ENCODE measurements at places on chromosomes 2 and 18.
A peak's percentile ranks its signal among the peaks of the same experiment; 100 is the strongest.

DNA sequence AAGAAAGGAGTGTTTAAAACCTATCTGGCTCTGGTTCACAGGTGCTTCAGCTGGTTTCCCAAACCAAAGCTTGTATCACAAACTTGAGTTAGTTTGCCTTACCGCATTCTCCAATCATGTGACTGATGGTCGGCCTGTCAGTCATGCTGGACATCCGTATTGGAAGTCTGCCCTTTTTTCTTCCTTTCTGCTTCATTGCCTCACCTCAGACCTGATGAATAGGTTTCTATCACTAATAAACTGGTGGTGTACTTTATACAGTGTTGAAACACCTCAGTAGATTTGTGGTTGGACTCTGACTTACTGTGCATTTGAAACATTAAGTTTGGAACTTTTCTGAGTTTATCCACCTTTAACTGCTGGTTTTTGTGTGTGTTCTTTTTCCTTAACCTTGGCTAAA lies 84.1 kb downstream of the R3HDM1 start:
- no peak for DNase-seq

DNA sequence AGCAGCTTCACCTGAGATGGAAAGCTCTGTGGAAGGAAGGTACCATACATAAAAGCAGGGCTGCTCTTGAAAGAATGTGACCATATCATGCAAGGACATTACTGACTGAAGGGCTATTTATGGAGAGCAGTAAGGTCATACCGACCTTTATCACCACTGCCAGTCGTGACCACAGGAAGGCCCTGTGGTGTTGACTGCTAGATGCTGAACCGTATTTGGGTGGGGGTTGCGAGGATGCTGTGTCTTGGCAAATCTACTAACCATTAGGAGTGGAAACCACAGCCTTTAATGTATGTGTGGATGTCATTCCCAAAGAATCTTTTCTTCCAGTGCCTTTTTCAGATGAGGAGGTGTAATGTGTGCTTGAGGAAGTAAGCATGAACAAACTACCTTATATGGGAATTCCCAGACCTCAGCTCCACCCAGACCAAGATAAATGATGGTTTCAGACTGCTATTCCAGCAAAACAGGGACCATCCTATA lies 60.8 kb downstream of the LIMS1 start:
- DNase-seq, result peak; percentile 98

DNA sequence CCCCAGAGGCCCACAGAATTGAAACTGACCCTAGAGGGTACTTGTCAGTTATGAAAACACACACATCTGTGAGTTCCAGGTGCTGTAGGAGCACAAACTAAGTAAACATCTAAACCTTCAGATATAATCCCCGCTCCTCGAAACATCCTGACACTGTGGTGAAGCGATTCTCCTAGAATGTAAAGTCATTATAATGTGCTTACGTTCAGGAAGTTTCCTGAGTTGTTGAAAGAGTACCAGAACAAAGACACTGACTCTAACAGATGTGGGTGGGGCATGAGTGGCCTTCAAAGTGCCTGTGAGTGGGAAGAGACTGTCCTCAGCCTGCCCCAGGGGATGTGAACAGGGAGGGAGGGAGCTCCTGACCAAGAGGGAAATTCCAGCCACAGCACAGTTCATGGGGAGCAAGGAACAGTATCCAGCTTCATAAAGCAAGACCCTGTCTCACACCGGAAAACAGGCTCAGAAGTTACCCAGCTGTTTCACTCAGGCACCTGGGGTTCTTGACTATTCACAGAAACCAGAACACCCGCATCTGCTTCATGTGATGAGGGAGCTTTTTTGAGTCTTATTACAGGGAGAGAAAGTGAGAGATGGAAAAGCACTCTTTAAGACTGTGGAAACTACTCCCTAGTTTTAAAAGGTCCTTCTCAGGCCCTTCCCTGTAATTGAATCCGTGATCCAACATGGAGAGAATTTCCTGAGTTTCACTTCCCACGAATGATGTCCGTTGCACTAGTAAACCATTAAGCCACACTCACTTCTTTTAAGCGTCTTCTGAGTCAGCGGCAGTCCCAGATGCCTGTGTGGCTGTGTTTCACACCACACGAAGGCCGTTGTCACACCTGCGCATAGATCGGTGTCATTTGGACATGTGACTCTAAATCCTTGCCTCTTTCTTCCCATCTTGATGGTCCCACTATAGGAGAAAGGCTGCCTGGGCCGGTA lies 88.6 kb upstream of the EML6 start:
- no peak for DNase-seq

DNA sequence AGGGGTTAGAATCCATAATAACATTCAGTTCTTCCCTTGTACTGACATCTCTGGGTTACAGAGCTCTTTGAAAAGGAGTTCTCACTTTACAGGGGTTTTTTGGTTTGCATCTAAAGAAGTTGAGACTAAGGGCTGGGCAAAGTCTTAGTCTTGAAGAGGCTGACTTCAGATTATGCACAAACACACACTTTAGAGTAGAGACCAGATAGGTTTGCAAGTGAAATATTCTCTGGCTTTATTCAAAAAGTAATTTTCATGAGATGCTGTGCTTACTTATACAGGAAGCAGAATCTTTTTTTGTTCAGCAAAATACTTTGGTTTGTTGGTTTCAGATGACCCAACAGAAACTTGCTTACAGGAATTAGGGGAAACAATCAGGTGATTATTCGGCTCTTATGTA lies 410.9 kb upstream of the LRRTM1 start:
- no peak for DNase-seq

DNA sequence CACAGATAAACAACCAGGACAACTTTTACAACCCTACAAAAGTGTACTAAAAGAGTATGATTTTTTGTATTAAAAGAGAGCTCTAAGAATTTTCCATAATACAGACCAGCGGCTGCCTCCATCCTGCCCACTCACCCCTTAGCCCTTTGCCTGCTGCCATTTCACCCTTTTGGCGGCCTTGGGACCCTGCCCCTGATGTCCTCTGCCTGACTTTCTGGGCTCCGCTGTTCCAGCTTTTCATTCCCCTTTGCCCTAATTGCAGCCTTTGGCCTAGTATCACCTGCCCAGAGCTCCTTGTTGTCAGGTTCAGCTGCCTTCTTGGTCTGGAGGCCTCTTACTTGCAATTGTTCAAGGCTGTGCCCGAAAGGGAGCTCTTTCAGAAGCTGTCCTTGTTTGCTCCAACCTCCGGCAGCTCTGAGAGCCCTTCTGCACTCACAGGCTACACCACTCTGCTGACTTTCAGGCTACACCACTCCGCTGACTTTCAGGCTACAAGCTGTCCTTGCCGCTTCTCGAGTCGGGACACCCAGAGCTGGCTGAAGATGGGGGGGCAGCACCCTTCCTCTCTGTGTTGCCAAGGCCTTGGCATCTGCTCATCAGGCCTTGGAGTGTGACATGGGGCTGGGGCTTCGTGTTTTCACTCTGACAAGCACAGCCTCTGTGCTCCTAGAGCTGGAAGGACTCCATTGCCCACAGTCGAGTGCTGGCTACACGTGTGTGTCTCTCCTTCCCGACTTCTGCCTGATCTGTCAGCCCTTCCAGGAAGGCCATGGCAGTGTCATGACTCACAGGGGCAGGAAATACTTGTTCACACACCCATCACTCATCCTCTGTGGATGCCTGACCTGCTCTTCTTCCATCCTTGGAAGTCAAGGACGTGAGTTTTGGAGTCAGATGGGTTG lies 43.1 kb upstream of the HDAC4 start:
- DNase-seq, result peak; percentile 22

GRCh38 chr2:149070681-149071320 lies 32.3 kb downstream of the LYPD6B start:
- no peak for DNase-seq

GRCh38 chr2:190063624-190064023 lies 1.1 kb upstream of the MSTN start:
- DNase-seq, result no peak

- peak; percentile 96 for DNase-seq
These were observed 62.9 kb downstream of the ZNF521 start for GRCh38 chr18:25289001-25289631.

DNA sequence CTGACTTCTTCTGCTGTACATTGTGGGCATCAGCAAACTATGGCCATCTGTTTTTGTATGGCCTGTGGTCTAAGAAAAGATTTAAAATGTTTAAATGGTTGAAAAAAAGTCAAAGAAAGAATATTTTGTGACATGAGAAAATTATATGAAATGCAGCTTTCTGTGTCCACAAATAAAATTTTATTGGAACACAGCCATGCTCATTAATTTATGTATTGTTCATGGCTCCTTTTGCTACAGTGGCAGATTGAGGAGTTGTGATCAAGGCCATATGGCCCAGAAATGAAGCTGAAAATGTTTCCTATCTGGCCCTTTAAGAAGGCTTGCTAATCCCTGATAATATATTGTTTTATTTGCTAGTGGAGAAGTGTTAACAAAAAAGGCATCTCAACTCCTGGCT lies 162.0 kb downstream of the SLC4A3 start:
- no peak for DNase-seq

GRCh38 chr2:222301053-222301795 lies 2.4 kb upstream of the PAX3 start:
- no peak for DNase-seq

DNA sequence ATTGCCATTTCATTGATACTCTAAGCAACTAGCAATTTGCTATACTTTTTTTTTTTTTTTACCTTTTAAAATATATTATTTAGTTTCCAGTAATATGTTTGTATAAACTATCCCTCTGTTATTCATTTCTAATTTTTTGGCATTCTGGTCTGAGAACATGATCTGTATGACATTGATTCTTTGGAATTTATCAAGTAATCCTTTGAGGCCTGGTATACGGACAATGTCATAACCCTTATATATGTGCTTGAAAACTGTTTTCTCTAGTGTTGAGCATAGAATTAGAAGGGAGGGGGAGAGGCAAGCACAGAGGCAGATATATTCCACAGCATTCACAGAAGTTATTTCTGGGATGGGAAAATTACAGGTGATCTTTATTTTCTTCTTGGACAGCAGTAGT lies 48.2 kb upstream of the POLE4 start:
- DNase-seq, result no peak

DNA sequence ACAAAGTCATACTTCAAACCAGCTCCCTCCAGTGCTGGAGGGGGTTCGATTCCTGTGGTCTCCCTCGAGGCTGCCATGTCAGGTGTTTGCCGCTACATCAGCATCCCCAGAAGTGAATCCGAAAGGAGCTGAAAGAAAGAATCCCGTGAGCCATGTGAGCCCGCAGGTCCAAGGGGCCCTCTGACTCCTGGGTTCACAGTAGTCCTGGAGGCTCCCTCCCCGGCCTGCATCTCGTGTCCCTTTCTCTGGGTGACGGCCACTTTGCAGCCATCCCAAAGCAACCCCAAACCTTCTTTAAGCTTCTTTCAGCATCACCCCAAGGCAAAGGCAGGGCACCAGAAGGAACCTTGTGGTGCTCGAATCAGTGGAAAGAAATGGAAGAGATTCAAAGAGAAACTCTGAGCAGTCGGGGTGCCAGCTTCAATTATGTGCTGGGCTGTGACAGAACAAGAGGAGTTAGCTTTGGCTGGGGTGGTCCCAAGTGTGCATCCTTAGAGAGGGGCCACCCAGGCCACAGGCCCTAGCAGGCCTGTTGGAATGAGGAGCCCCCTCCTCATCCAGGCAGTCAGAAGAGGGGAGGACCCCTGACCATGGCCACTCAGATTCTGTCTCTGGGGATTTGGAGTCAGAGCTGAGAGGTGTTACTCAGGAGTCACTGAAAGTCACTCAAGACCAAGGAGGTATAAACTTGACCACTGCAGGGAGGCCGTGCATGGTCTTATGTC lies 59.7 kb downstream of the CIB4 start:
- no peak for DNase-seq

DNA sequence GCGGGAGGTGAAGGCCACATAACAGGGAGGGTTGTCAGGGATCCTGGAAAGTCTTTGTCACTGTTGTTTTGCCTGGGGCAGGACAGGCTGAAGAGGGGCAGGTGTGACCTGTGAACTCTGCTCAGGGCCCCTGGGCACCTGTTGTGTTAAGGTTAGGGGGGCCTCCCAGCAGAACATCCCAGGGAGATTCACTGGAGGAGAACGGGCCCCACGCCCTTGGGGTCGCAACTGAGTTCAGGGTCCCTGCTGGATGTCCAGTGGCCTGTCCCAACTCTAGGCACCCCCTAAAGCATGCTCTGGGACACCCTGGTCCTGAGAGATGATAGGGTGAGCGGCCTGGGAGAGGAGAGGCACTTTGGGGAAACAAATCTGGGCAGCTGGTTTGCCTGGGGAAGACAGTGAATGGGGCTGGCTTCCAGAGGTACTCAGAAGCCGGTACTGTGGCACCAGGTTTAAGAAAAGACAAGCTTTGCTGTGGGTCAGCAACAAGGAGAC lies 22.9 kb downstream of the GPR35 start:
- no peak for DNase-seq

DNA sequence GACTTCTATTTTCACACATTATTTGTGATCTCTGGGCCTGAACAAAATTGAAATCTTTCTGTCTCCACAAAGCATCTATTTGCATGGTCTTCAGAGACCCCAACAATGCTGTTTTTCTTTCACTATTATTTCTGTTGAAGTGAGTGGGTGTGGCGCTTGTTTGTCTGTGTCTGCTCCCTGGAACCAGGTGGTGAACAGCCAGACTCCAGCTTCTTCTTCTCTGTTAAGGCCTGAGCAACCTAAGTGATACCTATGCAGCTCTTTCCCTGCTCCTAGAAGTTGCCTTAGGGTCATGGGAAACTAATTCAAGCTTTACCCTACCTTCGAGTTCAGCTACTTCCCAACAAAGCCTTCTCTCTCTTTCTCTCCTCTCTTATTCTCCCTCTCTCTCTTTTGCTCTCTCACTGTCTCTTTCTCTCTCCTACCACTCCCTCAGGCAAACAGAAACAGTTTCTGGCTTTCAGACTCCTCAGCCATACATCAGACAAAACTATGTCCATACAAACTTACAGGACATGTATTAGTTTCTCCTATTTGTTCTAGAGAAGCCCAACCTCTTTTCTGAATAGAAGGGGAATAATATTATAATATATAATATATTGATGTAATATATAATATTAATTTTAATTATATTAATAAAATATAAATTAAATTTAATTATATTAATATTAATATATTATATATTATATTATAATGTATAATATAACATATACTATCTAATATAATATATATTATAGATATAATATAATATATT lies 552.5 kb downstream of the DSC3 start:
- DNase-seq, result no peak

DNA sequence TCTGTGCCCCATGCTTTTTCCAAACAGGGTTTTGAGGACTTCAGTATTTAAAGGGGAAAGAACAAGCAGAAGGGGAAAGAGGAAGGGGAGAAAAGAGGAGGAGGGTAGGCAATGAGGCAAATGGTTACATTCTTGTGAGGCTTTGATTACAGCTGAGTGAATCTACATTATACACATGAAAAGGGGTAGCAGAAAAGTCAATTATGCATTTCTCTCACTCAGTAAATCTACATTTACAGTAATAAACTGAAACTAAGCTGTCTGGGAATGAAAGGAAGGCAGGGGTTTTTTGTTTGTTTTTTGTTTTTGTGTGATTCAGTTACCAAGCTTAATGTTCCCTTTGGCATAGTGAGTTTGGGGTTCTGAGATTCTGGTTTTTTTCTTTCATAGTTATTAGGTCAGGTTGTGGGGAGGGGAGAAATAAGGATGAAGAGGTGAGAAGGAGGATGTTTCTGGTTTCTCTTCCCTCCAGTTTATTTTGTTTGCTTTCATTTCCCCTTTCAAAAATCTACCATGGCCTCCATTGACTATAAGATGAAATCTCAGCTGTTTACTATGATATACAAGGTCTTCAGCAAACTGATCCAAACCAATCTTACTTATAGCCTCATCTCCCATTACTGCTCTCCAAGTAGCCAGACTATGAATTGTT lies 18.7 kb downstream of the C18orf63 start:
- no peak for DNase-seq

- no peak for DNase-seq
These were observed 29.9 kb downstream of the ZEB2 start for GRCh38 chr2:144490017-144490416.

GRCh38 chr2:171482877-171483276 lies 39.4 kb upstream of the CYBRD1 start:
- DNase-seq, result peak; percentile 34
